ENCODE measurements at places on chromosomes 3 and 15. TPM values are rescaled to one million over a fixed set of nuclear protein-coding genes. Genes with fewer than 3 reads are reported as not detected.

DNA sequence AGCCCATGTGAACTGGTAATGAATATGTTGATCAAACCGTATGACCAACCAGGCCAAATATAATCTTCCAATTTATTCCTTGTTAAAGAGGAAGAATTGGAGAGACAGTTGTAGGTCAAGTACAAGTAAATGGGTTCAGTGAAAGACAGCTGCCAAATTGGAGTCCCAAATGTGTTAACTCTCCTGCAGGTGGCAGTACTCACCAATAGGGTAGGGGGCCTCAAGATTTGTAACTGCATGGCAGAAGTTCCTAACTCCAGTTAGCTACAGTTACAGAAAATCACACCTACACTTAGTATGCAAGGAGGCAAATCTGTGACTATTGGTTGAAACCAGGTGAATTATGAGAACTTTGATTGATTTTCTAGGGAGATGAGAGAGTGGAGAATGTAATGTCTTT lies 278.0 kb downstream of the ZBBX start:
- no peak for DNase-seq

- no peak for DNase-seq
Measured at GRCh38 chr3:41173926-41174885, 25.1 kb upstream of the CTNNB1 start.

DNA sequence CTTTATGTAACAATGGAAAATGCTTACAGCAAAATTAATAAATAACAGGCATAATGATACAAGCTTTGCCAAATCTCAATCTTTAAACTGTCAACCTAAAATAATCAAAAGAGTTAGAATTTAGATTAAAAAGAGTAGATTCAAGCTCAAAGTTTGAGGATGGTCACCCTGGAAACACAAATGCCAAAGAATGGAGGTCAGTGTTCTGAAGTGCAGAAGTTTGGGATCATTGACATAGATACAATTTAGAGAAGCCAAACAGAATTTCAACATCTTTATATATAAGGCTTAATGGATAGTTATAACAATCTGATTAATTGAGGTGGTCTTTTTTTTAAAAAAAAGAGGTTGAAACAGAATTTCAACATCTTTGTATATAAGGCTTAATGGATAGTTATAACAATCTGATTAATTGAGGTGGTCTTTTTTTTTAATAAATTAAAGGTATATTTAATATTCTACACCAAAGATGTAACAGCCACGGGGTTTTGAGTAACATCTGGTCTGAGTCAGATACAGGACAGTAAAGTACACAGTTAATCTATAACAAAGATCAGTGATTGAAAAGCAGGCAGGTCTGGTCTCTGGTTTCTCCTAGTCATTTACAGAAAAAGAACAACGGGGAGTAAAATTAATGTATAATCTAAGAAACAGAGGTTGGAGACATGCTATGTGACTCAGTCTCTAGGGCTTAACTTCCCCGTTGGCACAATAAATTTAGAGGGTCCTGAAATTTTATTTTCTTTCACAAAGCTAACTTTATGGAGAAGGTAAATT lies 490.7 kb downstream of the GBE1 start:
- DNase-seq: no peak

DNA sequence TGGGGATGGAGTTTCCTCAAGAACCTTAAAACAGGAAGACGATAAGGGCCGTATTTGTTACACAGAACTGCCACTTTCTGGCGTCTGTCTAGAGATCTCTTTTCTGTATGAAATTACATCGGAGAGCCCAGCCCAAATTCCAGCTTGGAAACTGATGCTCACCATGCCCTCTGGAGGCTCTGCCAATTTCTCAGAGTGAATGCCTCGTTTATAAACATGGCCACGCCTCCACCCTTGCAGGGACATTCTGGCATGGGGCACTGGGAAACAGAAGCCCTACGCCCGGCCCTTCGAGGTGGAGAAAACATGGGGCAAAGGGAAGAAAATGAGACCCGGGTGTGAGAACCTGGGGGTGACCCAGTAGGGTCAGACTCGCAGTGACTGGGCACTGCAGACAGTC lies 53.4 kb upstream of the SEC13 start:
- no peak for DNase-seq

- no peak for DNase-seq
Measured at GRCh38 chr3:154338008-154338407, 13.7 kb upstream of the DHX36 start.

DNA sequence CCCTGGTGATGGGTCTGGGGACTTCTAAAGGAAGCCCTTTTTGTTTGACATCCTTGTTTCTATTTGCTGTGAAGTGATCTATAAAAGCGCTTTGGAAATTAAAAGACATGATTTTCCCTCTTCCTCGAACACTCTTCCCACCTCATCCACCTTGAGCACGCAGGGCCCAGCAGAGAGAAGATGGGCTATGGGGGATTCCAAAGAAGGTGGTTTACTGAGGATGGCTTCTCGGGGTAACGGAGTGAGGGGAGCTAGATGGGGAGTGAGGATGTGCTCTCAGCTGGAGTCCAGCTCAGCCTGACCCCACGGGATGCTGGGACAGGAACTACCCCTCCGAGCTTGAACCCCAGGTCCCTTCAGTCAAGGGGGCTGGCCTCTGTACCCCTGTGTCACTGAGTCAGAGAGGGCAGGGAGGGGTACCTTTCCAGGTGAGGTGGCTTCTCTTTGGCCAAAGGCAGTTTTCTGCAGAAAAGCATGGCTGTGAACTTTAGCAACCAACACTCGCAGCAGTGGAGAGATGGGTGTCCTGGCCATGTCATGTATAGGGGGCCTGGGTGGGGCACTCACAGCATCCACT lies 180.7 kb upstream of the SMAD3 start:
- DNase-seq: no peak

GRCh38 chr3:156038869-156039268 lies 81.5 kb upstream of the KCNAB1 start:
- no peak for DNase-seq

GRCh38 chr15:64985366-64986033 lies 4.2 kb downstream of the SPG21 start:
- no peak for DNase-seq

DNA sequence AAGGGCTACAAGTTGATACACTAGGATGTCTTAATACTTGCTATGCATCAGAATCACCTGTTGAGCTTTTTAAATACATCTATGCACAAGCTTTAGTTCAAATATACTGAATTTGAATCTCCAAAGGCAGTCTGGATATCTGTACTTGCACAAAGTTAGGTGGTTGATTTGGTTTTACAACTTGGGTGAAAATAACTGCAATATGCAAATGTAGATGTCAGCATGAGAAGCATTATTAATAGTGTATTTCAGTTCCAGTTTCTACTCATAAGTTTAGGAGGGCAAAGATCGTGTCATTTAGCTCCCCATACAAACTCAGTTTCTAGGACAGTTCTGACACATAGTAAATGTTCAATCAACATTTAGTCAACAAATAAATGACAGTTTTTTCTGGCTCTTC lies 25.6 kb downstream of the IQCB1 start:
- no peak for DNase-seq

GRCh38 chr3:157074981-157075380 lies 85.0 kb downstream of the CCNL1 start:
- DNase-seq: no peak

DNA sequence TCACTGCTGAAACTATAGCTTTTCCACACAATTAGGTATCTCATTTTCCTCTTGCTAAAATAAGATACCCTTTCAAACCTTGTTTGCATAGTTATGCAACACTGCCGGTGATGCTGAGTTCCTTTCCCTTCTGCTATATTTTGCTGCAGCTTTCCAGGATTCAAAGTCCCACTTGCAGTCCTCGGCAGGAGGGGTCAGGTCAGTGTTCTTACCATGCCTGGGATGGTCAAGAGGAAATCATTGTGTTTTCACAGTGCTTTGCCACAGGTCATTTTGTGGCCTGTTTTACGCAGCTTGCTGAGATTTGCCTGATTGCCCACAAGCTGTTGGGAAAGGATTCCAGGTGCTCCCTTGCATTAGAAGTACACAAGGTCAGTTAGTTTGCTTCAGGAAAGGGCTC lies 156.9 kb downstream of the B3GALNT1 start:
- no peak for DNase-seq

- no peak for DNase-seq
Measured at GRCh38 chr15:29126821-29127461, 142.7 kb downstream of the NSMCE3 start.

- no peak for DNase-seq
Measured at GRCh38 chr3:42163622-42164244, 72.6 kb downstream of the TRAK1 start.

GRCh38 chr15:101044625-101045235 lies 125.6 kb downstream of the LRRK1 start:
- no peak for DNase-seq

- no peak for DNase-seq
Measured at GRCh38 chr15:99651023-99651807, 82.0 kb downstream of the LYSMD4 start.

GRCh38 chr3:114928989-114929640 lies 218.0 kb downstream of the ZBTB20 start:
- no peak for DNase-seq

GRCh38 chr15:66474135-66474534 lies 23.4 kb downstream of the SNAPC5 start:
- DNase-seq: no peak

GRCh38 chr15:44010089-44010488 lies 183.3 kb downstream of the WDR76 start:
- DNase-seq: no peak

GRCh38 chr3:52153389-52154096 lies 680 bp downstream of the POC1A start:
- DNase-seq: no peak

GRCh38 chr15:40275523-40275922 lies 7.3 kb downstream of the ANKRD63 start:
- no peak for DNase-seq

DNA sequence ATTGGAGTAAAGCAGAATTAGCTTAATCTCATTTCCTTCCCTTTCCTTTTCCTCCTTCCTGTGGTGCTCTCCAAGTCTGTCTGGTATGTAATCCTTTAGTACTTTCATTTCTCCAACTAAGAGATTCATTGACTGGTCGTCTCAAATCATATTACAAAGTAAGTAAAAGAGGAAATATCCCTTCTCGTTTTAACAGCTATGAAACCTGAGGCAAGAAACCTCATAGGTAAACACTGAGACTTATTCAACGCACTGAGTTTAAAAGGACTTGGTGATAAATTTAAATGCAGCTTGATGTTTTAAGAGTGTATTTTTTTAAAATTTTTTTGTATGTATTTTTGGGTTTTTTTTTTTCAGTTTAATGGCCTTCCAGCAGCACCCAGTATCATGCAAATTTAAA lies 117.2 kb upstream of the LRRC3B start:
- DNase-seq: no peak

- no peak for DNase-seq
Measured at GRCh38 chr3:139289860-139290524, 53.8 kb upstream of the MRPS22 start.

GRCh38 chr15:96409215-96410138 lies 79.0 kb downstream of the NR2F2 start:
- no peak for DNase-seq

GRCh38 chr15:33985751-33986150 lies 17.5 kb downstream of the CHRM5 start:
- no peak for DNase-seq

- no peak for DNase-seq
Measured at GRCh38 chr15:71945012-71945411, 134.7 kb downstream of the NR2E3 start.

GRCh38 chr3:101266566-101266965 lies 53.8 kb downstream of the IMPG2 start:
- no peak for DNase-seq

The CKMT1A gene
- total RNA-seq: not detected

The RPP25 gene
- total RNA-seq: 6.1 TPM

The AZI2 gene
- total RNA-seq: 36.4 TPM

The PCLAF gene
- 84.4 TPM for total RNA-seq

The P2RY13 gene
- total RNA-seq: not detected

The TMEM44 gene
- total RNA-seq: 5.7 TPM

The PYDC2 gene
- not detected for total RNA-seq

The SPTSSB gene
- total RNA-seq: not detected

The TMEM158 gene
- total RNA-seq: 0.13 TPM

The HESX1 gene
- not detected for total RNA-seq

The FNDC3B gene
- total RNA-seq: 17.4 TPM

The CCDC39 gene
- not detected for total RNA-seq
